Activated T-cell treated with anti-CD3 and anti-CD28 coated beads for 48 hours (primary cell): ENCODE measurements at places on chromosomes 5 and 9.

DNA sequence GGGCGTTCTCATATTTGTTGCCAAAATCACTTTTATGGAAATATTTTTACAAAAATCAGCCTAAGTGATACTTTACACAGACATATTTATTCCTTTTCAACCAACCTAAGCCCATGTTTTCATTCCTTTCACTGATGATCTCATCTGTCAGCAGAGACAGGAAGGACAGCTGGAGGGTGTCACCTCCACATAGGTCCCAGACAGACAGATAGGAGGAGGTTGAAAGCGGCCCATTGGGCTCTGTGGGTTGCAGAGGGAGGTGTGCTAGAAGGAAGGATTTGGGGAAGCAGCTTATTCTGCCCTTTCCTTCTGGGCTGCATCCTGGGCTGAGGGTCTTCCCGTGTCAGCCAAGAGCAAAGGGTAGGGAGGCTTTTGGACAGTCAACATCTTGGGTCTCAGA lies 26.0 kb upstream of the SEMA4D start:
- DNase-seq: no peak

DNA sequence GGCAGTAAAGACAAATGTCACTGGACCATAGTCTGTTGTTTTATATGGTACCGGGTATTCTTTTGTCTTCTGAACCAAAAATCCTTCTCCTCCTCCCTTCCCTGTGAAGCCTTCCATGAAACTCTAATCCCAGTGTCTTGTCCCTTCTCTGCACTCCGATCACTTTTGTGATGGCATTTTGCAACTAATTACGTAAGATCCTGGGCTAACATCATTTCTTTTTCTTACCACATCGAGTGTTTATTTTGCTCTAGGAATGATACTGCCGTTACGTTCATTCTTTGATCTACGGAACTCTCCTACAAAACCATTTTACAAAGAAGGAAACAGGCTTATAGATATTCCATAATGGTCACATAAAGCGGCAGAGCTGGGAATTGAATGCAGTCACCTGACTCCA lies 33.7 kb downstream of the SNX18 start:
- DNase-seq: no peak

- no peak for DNase-seq
These were observed 164.3 kb downstream of the SMC2 start for GRCh38 chr9:104258296-104259011.

DNA sequence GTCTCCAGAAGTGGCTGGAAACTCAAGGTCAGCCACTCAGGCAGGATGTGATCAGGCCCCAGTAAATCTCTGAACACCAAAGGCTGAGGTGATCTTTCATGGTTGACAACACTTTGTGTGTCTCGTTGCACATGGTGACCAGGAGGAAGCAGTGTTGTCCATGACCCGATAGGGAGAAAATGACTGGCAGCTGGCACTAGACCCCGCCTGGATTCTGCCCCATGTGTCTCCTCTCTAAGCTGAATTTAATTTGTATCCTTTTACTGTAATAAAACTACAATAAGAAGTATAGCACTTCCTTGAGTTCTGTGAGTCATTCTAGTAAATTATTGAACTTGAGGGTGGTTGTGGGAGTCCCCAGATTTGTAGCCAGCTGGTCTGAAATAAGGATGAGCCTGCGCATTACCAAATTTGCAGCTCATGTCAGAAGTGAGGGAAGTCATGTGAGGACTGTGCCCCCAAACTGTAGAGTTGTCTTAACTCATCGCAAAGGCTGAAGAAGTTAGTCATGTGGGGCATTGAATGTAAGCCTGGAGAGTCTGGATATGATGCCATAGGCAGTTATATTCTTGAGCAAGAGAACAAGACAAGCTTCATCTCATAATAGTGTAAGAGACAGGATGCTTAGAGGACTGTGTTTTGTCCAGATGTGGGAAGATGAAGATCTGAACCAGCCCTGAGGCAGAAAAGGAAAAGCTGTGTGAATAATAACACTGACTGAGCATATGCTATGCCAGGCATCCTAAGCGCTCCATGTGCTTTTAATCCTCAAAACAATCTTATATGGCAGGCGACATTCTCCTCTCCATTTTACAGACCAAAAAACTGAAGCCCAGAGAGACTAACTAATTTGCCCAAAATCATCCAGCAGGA lies 55.9 kb downstream of the TMEM215 start:
- no peak for DNase-seq

- DNase-seq: no peak
These were observed 47.5 kb downstream of the RAPGEF6 start for GRCh38 chr5:131587541-131587940.

DNA sequence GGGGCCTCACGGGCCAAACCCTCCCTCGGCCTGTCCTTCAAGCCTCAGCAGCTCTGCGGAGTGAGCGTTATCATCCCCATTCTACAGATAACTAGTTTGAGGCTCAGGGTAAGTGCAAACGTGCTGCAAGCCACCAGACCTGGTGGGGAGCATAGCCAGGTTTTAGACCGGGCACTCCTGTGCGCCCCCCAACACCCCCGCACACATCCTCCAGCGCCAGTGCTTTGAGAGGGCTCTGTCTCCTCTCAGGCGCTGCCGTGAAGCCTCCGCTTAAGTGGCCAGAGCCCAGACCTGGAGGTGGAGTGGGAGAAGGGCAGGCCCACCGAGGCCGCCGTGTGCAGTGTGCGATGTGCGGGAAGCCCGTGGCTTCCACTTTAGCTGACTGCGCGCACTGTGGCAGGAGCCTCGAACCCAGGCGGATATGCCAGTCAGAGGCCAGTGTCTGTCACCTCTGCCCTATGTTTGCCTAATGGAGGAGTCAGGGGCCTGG lies 1.6 kb upstream of the MGAT1 start:
- DNase-seq: peak; percentile 36

GRCh38 chr9:132548751-132549640 lies 33.4 kb upstream of the BARHL1 start:
- no peak for DNase-seq

DNA sequence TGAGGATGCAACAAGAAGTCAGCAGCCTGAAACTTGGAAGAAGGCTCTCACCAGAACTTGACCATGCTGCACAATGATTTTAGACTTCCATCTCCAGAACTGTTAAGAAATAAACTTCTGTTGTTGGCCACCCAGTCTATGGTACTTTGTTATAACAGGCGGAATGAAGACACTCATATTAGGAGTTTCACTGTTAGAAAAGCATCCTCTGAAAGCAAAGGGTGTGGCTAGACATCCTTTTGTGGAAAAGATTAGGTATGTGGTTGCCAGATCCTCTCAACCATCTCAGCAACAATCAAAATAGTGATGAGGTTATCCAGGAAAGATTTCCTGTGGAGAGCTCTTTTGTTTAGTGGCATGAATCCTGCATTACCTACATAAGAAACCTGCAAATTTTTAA lies 20.7 kb downstream of the ITGA2 start:
- no peak for DNase-seq

DNA sequence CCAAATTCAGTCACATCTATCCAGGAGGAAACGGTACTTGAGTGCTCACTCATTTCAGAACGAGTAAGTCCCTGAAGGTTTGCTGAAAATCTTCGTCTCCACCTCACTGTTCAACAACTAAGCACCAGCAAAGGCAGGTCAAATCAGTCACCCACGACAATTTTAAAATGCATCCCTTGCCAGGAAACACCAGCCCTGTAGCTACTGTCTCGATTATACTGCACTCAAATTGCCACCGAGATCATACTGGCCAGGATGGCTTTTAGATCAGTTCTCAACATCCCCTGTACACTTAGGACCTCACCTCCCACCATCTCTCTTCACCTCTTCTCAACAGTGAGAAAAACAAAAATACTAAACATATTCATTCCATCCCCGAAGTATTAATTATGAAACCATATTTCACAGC lies 298.6 kb downstream of the AGTPBP1 start:
- no peak for DNase-seq

DNA sequence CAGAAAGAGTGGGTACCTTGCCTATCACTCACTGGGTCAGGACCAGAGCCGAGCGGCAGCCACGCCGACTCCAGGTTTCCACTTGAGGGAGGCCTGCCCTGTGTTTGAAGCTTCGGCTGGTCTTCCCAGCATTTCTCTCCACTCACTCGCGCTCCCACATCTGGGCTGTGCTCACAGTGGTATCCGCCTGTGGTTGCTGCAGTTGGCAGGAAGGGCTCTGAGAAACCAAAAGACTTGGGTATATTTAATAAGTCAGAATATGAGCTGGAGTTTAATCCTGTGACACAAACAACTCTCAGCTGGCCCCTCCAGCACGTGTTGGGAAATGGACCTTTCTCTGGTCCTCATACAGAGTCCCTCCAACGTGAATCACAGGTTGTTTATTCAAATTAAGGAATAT lies 70.9 kb downstream of the SPRY4 start:
- DNase-seq: no peak

DNA sequence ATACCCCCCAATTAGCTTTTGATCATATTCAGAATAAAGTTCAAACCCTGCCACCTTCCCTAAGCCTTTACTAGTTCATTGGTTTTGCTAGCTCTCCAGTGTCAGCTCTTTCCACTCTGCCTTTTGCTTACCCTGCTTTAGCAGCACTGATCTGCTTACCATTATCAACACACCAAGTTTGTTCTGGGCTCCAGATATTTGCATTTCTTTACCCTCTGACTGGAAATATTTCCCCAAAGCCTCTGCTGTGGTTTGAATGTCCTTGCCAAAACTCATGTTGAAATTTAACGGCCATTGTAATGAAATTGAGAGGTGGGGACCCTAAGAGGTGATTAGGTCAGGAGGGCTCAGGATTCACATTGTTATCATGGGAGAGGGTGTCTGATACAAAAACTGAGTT lies 99.5 kb downstream of the GCNT1 start:
- DNase-seq: no peak

GRCh38 chr5:60763061-60763460 lies 63.1 kb upstream of the DEPDC1B start:
- no peak for DNase-seq

DNA sequence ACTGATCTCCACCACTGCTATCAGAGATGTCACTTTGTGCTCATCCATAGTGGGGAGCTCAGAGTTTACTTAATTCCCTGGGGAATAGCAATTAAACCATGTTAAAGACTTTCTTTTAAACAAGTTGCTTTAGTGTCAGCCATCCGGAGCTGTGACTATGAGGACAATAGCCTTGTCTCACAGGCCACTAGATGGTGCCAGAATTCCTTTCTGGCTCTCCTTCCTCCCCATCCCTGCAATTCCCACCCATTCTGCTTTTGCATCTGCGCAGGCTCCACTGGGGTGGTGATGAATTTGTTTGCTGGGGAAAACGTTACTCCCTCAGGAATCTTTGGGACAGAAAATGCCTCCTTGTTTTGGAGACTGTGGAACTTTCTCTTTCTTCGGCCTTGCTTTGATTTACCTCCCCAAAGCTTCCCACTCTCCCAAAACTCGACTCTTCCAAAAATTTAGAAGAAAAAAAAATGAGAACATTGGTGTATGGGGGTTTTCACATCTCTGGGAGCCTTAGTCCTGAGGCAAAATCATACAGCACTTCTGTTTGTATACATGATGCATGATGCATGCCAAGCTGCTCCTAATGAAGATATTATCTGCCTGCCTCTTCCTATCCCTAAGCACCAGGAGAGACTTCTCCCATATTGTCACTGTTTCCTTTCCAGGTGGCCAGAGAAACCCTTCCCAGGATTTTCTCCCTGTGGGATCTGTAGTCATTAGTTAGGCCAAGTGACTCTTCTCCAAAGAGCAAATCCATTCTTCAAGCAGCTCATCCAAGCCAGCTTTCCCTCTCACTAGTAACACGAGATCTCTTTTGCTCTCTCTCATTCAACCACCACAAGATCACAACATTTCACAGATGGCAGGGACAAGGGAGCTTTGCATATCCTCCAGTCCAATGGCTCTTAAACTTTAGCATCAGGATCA lies 466.1 kb downstream of the TLR4 start:
- DNase-seq: no peak

- no peak for DNase-seq
These were observed 118.6 kb upstream of the IRX4 start for GRCh38 chr5:2001300-2001699.

DNA sequence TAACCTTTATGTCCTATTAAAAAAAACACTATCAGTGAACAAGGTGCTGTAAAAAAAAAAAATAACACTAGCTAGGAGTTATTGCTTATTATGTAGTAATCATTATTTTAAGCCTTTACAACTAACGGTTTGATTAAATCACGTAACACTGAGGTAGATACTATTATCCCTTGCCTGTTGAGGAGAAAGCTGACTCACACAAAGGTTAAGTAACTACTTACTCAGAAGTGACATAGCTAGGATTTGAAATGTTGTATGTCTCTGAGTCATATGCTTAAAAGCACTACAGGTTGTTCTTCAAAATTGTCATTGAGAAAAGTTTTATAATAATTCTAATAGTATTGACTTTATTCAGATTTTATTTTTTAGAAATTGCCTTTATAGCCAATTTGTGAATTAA lies 8.8 kb downstream of the TENT2 start:
- DNase-seq: no peak

GRCh38 chr5:5298841-5299541 lies 123.5 kb upstream of the ICE1 start:
- DNase-seq: no peak

DNA sequence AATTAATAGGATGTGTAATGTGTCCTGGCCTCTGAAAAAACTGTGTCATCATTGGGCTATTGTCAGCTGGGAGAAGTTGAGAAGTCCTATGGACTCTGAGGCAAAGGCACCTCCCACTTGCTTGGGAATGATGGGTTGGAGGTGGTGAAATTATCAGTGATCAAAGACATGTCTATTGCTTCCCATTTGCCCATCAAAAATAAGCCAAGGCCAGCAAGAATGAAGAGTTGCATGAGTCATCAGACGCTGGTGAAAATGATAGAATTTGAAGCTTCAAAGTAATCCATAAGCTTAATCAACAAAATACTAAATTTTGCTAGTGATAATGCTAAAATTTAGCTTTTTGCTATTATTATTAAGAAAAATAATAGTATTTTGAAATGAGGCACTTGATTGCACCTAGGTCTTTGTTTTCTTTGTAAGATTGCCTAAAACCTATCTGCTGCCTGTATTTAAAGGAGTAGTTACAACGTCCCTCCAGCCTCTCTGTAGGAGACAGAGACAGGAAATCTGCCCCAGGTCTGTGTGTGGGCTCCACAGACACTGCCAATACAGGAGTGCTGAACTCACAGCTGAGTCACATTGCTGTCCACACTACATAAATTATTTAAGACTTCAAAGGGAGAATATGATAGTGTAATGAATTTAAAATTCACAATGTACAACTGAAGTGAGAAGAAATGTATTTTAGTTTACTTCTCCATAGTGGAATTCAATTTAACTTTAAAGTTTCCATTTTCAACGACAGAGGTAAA lies 48.4 kb upstream of the APC start:
- DNase-seq: no peak

DNA sequence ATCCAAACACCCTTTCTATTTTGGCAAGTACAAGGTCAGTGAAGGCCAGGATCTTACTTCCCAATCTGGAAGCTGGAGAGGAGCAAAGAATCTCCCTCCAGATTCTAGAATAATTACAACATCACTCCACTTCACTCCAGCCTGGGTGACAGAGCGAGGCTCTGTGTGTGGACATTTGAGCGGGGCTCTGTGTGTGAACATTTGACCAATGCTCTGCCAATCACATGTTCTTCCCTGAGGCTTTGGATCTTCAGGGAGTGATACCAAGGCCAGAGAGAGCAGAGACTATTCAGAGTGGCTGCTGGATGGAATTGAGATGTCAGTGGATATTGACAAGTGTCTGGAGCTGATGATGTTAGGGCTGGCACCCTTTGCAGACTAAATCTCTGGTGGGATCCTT lies 24.7 kb upstream of the ANKRD34B start:
- no peak for DNase-seq
